Bronchial epithelial cell (primary cell): ENCODE measurements at places on chromosomes 6 and 20.

GRCh38 chr20:58130156-58130555, 98.3 kb downstream of the ANKRD60 start:
- DNase-seq = no peak

GRCh38 chr6:121780325-121781321, 345.2 kb downstream of the GJA1 start:
- peak; percentile 94 for DNase-seq

- DNase-seq = no peak
These were observed 49.4 kb downstream of the MCUR1 start for GRCh38 chr6:13764996-13765395.

DNA sequence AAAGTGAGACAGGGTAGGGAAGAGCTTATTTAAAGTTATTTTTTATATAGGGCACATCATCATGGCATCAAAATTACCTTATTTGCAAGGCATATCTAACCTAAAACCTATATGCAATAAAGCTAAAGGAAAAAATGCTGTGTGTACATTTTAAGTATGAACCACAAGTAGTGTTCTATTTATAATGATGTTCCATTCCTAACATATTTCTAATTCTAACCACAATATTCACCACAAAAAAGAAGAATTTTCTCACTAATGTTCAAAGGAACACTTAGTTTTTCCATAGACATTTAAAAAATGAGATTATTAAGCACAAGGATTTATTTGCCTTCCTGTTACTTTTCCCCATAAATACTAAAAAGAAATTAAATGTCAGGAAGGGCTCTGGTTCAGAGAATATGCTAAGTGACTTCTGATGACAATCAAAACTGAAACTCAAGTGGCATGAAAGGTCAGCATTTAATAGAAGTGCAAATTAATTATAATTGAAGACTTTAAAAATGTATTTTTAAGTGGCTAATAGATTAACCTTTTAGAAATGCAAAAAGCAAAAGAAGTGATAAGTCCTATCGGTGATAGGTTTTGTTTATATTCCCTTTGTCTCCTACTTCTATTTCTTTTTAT, 25.1 kb downstream of the GPR63 start:
- no peak for DNase-seq

- no peak for DNase-seq
These were observed 115.4 kb downstream of the LAMP5 start for GRCh38 chr20:9629831-9630230.

GRCh38 chr6:3532296-3532916, 75.6 kb upstream of the SLC22A23 start:
- no peak for DNase-seq

DNA sequence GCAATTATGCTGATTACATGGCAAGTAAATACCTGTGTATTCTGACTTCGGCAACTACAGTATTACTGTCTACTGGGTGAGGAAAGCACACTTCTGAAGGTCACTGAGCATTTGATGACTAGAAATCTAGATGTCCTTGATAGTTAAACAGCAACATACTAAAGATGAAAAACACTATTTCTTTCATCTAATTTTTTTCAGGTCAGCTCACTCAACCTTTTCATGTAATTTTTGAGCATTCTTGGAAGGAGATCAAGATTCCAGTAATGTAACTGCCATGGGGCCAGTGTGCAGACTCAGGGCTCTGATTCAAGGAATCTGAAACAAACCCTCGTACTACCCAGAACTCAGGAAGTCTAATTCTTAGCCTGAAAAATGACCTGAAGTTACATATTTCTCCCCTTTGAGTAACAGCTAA, 222.6 kb upstream of the TAB2 start:
- DNase-seq = no peak

- DNase-seq = no peak
These were observed 30.0 kb downstream of the MYT1 start for GRCh38 chr20:64194269-64194668.

DNA sequence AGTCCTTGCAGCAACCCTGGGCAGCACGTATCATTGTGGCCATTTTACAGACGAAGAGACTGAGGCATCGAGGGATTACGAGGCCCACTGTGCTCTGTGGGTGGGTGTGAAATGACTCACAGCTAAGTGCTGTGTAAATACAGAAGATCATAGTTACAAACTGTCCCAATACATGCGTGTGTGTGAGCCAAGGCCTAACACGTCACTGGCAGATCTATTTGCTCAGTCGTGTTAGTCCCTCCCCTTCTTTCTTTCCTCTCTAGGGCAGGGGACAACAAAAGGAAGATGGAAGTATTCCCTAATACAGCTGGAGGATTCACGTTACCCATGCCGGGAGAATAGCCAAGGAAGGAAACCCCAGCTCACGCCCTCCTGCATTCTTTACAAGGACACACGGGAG, 175.9 kb downstream of the CDC5L start:
- DNase-seq = peak; percentile 87

- DNase-seq = no peak
These were observed 336.9 kb upstream of the PREP start for GRCh38 chr6:105739764-105740163.

DNA sequence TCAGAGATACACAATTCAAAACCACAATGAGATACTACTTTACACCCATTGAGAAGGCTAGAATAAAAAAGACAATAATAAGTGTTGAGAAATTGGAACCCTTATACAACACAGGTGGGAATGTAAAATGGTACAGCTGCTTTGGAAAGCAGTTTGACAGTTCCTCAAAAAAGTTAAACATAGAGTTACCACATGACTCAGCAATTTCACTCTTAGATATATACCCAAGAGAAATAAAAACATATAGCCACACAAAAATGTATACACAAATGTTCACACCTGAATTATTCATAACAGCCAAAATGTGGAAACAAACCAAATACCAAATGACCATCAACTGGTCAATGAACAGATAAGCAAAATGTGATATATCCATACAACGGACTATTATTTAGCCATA, 161.1 kb upstream of the PLN start:
- no peak for DNase-seq

DNA sequence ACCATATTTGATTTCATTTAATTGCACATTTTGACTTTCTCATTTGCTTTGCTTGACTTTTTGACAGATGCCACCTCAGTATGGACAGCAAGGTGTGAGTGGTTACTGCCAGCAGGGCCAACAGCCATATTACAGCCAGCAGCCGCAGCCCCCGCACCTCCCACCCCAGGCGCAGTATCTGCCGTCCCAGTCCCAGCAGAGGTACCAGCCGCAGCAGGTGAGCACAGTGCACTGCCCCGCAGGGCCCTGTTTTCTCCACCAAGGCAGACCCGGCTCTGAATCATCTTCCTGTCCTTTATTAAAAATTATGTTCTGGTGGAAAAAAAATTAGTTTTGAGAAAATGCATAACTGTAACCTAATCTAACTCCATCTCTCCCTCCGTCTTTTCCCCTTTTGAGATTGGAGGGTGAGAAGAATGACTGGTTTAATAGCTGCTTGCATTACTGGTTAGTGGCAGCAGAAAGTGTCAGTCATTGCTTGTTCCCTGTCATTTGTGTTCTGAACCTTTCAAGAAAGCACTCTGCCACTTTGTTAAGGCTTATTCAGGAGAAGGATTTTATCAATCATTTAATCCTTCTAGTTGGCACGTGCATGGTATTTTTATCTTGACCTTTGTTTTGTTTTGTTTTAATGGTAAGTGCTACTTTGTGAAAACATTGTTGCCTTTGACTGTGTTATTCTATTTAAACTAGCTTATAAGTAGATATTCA, 124.3 kb downstream of the ARID1B start:
- DNase-seq = no peak

- DNase-seq = no peak
These were observed 80.8 kb downstream of the PLEKHG1 start for GRCh38 chr6:150680510-150680909.

GRCh38 chr20:60817891-60818290, 434.2 kb upstream of the CDH4 start:
- no peak for DNase-seq

DNA sequence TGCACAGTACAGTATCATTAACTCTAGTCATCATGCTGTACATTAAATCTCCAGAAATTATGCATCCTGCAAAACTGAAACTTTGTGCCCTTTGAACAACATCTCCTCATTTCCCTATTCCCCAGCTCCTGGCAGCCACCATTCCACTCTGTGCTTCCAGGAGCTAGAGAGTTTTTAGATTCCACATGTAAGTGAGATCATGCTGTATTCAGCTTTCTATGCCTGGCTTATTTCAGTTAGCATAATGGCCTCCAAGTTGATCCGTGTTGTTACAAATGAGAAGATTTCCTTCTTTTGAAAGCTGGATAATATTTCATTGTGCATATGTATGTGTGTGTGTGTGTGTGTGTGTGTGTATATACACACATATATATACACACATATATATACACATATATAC, 86.9 kb upstream of the SLC24A3 start:
- no peak for DNase-seq

DNA sequence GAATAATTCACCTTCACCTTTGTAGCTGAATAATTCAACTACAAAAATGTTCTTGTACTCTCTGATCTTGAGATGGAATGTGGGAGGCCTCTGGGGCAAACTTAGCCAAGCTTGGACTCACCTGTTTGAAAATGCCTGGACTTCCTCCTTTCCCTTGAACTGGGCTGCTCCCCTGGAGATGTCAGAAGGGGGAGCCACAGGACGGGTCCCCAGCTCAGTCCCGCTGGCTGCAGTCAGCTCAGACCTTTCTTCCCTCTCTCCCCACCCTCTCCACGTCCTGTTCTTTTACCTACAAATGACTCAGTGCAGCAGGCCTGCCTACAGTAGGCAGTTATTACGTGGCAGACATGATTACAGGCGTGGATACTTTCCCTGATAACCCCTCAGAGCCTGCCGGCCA, 131.5 kb upstream of the RALGAPA2 start:
- DNase-seq = peak; percentile 22

DNA sequence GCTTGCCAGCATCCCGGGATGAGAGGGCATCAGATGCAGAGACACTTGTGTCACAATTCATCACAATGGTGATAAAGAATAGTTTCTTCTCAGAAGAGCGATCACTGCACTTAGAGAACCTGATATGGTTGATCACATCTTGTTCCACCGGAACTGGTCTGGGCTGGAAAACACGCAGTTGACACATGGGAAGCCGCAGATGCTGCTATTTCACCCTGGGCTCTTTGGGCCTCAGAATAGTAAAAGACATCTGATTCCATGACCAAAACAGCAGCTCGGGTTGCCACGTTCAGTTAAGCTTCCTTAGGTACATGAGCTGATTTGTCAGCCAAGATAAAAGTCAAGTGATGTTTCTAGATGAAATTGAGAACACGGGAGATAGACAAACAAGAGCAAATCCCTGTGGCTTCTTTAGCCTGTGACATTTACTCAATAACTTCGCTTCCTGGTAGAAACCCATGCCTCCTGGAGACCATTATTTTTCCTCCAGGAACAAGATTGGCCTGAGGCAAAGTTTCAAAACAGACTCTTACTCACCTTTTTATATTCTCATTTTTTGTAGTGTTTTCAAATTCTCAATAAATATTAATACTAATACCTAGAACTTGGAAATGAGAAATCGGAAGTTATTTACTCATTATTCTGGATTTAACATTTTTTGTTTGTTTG, 59.4 kb downstream of the TRMT6 start:
- DNase-seq = peak; percentile 51

DNA sequence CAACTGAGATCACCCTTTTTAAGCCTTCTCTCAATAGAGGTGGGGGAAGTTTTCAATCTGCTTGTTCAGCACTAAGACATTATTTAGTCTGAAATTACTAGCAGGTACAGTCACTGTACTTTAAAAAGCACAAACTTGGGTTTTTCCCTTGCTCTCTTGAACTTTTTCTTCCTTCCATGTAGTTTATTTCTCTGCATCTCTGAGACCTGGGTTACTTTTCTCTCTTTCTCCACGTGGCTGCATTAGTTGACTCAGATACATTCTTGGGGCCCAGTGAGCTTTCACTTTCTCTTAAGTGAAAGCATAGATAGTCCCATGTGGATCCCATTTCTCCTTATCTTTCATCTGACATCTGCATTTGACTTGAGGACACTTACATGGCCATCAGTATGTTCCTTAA, 433.9 kb upstream of the MAP3K7 start:
- no peak for DNase-seq

DNA sequence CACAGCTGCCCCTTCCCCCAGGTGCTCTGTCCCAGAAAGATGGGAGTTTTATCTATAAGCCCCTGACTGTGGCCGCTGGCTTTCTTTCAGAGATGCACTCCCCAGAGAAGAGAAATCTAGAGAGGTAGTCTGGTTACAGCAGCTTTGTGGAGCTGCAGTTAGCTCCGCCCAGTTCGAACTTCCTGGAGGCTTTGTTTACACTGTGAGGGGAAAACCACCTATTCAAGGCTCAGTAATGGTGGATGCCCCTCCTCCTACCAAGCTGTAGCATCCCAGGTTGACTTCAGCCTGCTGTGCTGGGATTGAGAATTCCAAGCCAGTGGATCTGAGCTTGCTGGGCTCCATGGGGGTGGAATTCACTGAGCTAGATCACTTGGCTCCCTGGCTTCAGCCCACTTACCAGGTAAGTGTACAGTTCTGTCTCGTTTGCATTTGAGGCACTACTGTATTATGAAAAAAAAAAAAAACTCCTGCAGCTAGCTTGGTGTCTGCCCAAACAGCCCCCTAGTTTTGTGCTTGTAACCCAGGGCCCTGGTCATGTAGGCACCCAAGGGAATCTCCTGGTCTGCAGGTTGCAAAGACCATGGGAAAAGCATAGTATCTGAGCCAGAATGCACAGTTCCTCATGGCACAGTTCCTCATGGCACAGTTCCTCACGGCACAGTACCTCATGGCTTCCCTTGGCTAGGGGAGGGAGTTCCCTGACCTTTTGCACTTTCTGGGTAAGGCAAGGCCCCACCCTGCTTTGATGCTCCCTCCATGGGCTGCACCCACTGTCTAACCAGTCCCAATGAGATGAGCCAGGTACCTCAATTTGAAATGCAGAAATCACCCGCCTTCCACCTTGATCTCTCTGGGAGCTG, 275.0 kb downstream of the CENPW start:
- no peak for DNase-seq
